AG20443 (cell line): ENCODE measurements at places on chromosomes 13 and 19.

- peak; percentile 49 for DNase-seq
Measured at GRCh38 chr19:44111910-44112463, 1.2 kb upstream of the ZNF225 start.

DNA sequence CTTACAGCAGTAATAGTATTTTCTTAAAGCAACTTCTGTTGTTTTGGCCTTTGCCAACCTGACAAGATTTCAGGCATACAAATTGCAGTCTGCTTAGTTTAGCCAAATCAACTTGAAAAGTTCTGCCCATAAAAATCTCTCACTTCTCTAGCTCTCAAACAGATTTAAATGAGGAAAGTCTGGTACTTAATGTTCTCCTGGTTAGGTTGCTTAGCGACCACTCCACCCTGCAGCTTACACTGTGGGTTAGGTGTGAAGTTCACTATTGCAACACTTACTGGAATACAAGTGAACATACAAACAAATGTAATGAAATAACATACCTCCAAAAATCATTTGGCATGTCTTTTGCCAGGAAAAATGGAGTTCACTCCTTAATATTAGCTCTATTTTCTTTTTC lies 178.7 kb upstream of the PCDH9 start:
- DNase-seq = no peak

DNA sequence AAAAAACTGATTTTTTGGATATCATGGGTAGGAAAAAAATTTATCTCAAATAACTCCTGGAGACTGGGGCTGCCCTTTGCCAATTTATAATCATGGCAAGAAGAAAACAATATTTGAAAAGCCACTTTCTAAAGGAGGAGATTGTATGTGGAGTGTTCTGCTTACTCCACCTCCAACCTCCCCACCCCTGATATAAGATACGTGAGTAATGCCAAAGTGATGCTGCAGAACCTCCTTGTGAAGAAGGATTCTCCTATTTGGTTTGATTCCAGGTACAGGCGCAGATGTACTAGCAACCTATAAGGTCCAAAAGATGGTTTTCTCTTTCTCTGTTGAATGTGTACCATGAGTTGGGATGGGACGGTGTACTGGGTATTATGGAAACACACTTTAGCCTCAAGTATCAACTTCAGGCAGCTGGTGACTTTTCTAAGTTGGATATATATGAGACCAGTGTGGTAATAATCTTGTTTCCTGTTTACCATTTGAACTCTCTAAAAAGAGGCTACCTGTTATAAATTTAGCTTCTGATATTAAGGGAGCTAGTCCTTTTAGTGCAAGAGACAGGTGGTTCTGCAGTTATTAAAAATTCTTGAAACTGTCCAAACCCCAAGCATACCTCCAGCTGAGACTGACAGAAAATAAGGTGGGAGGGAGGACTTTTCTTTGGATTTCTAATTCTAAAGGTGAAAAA lies 724.0 kb upstream of the MIR17HG start:
- DNase-seq = no peak

- peak; percentile 39 for DNase-seq
Measured at GRCh38 chr13:47413112-47413511, 516.3 kb upstream of the HTR2A start.

GRCh38 chr19:1601613-1602064 lies 3.6 kb downstream of the UQCR11 start:
- DNase-seq = no peak

DNA sequence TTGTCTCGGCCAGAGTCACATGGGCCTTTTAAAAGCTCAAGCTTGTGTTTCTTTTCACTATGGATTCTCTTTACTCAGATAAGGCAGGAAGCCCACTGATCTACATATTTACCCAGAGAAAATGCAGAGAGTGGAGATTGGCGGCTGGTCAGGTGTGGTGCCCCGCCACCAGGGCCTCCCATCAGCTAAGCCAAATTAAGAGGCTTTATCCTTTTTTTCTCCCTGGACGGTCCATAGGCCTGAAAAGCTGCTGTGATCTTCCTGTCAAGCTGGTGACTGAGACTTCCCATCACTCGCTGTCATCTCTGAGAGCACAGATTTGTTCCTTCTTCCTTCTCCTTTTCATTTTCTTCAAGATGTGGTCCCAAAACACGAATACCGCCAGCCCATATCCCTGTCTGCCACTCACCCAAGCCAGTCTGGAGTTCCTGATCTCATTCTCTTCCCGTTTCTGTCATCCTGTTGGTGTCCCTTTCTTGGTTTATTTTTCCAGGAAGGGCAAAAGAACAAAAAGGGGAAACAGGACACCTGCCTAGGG lies 1.9 kb downstream of the SAFB start:
- DNase-seq = no peak

- DNase-seq = no peak
Measured at GRCh38 chr13:94236872-94237271, 242.6 kb downstream of the DCT start.

GRCh38 chr19:38693380-38694223 lies 46.2 kb downstream of the ACTN4 start:
- no peak for DNase-seq

- peak; percentile 25 for DNase-seq
Measured at GRCh38 chr19:4896372-4896771, 6.3 kb downstream of the ARRDC5 start.

- no peak for DNase-seq
Measured at GRCh38 chr13:73275163-73275562, 216.4 kb downstream of the KLF5 start.

GRCh38 chr13:75587679-75588078 lies 38.1 kb downstream of the UCHL3 start:
- no peak for DNase-seq

DNA sequence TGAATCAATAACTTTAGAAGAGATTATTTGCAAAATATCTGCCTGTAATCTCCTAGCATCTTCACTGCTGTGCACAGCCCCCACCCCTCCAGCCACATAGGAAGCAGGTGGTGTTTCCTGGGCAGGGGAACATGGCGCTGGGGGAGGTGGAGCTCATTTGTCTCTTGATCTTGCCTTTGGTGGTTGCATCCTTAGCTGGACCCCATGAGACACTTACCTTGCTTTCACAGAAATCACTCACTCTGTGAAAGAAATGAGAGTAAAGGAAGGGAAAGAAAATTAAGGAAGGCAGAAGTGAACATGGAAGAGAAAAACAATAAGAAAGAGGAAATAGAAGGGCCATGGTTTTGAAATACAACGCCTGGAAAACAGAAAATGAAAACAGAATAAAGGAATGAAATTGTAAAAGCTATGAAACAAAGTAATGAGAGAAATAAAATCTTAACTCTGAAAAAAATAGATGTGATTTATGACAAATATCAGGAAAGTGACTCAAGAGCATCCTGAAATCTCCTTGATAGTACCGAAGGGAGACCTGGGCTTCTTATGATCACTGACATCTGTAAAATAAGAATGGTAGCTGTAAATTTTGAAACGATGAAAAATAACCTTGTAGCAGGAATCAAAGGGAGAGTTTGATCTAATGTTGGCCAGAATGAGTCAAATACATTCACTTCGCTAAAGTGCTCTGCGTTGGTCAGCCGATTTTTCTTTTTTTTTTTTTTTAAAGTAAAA lies 17.2 kb upstream of the RNASEH2B start:
- DNase-seq = no peak

- peak; percentile 48 for DNase-seq
Measured at GRCh38 chr13:32010136-32010535, 21.4 kb upstream of the FRY start.

GRCh38 chr13:79480954-79481684 lies at the start of gene NDFIP2:
Gene NDFIP2, plus strand, starts transcription at chr13:79481155. Its CDS starts 49 bp downstream, at chr13:79481204.
- peak; percentile 88 for DNase-seq

DNA sequence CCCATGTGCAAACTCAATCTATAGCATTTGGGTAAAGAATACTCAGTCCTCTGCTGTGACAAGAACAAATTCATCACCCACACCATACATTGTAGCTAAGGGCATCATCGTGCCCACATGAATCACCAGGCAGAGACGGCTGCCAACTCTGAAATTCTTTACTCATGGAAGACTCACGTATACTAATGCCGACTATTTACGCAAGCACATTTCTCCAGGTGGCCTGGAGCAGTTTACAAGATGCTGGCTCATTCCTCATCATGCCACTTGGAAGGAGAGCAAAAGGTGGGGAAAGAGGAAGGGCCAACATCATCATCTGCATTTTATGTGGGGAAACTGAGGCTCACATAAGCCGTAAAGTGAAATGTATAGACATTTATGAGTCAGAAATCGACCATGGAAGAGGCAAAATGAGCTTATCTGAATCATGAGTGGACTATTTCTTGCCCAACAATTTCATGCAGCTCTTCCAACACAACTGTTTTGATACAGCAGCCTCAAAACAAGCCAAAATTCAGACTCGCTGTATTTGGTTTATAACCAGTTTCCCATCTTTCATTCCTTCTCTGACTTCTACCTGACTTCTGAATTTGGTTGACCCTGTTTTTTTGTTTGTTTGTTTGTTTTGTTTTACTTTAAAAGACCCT lies 213.9 kb upstream of the SERP2 start:
- DNase-seq = no peak

- no peak for DNase-seq
Measured at GRCh38 chr19:35055715-35056179, 14.2 kb downstream of the HPN start.
